ENCODE measurements at places on chromosomes 1 and 21.

DNA sequence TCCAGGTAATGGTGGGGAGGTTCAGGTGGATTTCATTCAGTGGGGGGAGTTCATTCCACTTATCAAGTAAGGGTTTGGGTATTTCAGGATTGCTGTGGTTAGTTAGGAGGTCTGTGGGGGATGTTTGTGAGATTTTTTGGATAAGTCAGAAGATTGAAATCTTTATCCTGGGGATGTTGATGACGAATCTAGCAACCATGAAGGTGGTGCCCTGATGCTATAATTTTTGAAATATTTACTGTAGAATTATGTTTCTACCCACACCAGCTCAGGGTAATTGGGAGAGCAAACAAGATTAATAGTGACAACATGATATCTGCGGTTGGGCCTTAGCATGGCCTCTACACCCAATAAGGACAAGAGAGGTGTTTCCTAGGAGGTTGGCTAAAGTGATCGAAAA, 28.3 kb downstream of the SUCO start:
- DNase-seq: no peak

DNA sequence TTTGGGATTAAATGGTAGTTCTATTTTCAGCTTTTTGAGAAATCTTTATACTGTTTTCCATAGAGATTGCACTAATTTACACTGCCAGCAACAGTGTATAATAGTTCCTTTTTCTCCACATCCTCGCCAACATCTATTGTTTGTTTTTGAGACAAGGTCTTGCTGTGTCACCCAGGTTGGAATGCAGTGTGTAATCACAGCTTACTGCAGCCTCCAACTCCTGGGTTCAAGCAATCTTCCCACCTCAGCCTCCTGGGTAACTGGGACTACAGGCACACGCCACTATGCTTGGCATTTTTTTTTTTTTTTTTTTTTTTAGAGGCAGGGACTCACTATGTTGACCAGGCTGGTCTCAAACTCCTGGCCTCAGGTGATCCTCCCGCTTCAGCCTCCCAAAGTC, 164.5 kb upstream of the CXADR start:
- DNase-seq: no peak

DNA sequence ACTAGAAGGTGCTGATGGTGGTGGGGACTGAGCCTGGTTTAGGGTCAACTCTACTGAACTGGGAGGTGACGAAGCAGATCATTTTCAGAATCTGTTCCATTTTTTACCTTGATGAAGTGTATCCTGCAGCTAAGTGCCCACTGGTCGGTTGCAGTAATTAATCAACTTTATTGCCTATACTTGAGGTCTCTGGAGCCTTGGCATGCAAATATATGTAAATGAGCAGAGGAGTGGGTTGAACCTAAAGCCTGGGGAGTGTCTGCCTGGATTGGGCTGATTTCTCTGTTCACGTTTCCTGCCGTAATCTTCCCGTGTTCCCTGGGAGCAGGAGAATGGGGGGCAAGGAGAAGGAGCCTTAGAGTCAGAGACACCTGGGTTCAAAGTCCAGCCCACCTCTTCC, 286.8 kb downstream of the PTPRU start:
- no peak for DNase-seq

GRCh38 chr1:197042676-197043341, 24.3 kb downstream of the F13B start:
- DNase-seq: no peak

- no peak for DNase-seq
These were observed 125.9 kb downstream of the MAST2 start for GRCh38 chr1:45929257-45929687.

DNA sequence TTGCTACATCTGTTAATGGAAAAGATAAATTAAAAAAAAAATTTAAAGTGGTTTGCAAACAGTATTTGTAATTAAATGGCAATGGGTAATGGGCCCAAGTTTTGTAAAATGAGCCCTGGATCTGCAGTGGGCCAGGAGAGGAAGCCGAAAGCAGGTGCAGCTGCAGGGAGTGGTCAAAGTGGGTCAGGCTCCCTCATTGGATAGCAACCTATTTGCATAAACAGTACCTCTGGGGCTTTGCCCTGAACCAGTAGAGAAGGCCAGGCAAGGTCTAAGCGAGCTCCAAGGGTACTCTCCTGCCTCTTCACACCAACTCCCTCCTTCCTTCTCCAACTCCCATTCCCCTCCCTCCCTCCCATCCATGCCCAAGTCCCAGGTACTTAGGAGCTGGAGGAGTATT, 138.9 kb downstream of the HMGB4 start:
- DNase-seq: no peak

DNA sequence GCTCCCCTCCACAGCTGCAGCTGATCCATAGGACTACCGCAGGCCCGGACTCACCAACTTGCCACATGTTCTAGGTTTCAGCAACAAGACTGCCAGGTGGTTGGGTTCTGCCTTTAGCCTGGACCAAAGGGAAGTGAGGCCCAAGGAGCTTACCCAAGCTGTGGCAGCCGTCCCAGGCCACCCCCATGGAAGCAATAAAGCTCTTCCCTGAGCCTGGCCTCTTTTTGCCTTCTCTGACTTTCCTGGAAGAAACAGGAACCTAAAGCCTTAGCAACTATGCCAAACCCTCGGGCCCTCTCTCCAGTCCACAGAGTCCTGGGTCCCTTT, 2.7 kb upstream of the ARTN start:
- DNase-seq: no peak

DNA sequence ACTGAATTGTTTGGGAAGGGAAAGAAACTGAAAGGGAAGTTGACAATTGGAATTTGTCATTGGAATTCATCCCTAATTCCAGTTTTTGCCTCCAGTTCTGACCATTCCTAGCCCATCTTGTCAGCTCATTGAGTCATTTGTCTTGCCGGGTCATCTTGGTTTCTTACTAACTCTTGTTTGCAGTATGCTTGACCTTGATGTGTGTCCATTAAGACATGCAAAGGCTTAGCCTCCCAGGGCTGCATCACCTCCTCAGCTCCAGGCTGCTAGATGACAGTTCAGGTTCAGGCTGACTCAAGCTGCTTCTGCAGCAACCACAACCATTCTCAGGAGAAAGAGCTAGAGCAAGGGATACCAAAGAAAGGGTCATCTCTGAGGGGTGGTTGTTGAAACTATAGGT, 151.3 kb upstream of the PTGFR start:
- no peak for DNase-seq

DNA sequence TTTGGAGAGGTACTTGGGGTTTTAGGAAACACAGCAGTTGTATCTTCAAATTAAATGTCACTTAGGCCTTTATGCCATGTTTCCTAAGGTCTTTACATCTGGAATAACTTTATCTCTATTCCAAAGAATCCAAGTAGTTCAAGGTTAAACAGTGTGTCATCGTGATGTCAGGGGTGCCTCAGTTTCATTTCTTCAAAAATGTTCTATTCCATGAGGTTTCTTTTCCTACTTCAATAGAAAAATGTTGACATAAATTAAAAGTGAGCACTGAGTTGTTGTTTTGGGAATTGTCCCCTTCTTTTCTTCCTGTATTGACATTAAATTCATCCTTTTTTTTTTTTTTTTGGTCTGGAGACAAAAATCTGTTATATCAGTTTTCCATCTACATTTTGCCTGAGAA, 160.6 kb upstream of the C21orf91 start:
- DNase-seq: no peak

DNA sequence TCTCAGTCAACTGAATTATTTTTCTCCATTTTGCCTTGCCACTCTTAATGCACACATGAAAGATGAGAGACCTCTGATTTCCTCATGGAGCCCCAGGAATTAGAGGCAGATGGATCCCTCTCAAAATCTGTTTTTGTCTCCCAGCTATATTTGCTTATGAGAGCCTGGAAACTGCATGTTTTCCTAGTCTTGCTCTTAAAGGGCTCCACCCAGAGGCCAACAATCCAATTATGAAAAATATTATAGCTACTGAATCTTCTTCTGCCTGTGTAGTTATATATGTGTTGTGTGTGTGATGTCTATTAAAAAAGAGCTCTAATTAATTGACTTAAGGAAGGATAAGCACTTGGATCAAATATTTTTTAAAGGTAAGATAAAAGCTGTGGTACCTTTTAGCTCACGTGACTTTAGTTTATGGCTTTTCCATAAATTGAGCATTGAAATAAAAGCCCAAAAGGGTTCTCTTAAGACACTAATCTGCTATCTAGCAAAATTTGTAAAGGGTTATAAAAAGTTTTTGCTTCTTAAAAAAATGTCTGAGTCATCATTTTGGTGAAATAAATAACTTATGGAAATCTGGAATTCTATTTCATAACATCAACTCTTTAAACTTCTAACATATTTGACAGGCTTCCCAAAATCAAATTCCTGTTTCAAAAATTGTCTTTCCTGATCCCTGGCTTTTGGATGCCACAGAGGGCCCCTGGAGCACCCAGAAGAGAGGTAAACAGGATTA, 31.2 kb upstream of the TSPEAR start:
- DNase-seq: no peak

GRCh38 chr1:151157067-151157531, 650 bp downstream of the TNFAIP8L2 start:
- DNase-seq: no peak

- no peak for DNase-seq
These were observed 372.6 kb downstream of the AGBL4 start for GRCh38 chr1:49651136-49651535.

DNA sequence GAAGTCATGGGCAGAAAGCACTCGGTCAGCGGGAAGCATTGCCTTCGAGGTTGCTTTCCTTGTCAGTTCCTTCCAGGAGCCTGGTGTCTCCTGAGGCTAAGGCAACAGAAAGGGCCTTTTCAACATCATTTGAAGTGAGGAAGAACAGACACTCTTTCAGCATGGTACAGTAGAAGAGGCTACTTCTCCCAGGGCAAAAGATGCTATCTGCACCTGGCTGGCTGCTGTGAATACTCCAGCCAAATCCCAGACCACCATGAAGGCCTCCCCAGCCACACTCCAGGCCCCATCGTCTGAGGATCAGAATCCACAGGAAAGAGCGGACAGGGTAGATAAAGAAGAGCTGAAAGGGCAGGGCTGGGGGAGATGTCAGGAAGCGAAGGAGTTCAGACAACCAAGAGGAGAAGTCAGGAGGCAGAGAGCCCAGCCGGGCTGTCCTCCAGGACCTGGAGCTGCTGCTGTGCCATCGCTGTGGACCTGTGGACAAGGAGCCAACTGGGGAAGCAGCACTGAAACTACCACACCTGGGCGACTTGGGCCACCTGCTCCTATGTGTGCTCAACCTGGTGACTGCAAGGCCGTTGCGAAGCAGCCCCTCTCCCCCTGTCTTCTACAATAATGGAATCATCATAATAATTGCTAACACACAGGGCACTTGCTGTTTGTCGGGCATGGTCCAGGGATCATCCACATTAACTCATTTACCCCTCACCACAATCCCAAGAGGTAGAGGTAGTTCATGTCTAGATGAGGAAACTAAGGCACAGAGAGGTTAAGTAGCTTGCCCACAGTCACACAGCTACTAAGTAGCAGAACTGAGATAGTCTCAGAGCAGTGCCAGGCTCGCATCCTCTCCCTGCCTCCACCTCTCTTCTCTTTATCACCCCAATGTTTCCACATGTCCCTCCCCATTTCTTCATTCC, 88.0 kb upstream of the ZBTB40 start:
- no peak for DNase-seq

- DNase-seq: no peak
These were observed 32.6 kb downstream of the PDPN start for GRCh38 chr1:13616234-13616633.

DNA sequence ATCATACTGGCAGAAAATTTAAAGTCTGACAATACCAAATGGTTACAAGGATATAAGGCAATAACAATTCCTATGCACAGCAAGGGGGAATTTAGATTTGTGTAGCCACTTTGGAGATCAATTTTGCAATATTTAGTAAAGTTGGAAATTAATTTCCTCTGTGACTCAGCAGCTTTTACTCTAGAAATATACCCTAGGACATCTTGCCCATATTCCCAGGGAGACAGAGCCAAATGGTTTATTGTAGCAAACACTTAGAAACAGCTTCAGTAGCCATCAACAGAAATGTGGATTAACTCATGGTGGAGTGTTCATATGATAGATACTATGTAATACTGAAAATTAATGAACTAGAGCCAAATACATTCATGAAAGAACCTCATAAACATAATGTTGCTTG, 104.6 kb downstream of the BACH1 start:
- no peak for DNase-seq

DNA sequence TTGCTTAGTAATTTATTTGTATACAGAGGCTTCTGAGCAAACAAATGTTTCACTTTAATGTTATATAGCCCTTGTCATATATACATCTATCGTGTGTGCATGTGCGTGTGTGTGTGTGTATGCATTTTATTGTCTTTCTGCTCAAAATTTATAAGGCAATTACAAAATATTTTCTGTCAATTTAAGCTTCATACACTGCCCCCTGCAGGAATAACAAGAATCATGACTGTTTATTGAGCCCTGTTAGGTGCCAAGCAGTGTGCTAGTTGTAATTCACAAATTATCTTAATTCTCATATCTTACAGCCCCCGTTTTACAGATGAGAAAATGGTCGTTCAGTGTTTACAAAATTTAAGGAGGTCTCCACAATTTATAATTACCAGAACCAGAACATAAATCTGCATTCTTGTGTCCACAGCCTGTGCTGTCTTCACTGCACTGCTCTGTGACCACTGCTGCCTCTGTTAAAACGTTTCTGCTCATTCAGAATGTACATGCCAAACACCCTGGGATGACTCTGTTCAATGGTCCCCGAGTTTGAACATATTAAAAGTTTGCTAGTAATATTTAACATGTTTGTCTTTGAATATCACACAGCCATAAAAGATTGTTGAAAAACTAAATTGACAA, 181.3 kb downstream of the ATP6V1G3 start:
- DNase-seq: no peak

DNA sequence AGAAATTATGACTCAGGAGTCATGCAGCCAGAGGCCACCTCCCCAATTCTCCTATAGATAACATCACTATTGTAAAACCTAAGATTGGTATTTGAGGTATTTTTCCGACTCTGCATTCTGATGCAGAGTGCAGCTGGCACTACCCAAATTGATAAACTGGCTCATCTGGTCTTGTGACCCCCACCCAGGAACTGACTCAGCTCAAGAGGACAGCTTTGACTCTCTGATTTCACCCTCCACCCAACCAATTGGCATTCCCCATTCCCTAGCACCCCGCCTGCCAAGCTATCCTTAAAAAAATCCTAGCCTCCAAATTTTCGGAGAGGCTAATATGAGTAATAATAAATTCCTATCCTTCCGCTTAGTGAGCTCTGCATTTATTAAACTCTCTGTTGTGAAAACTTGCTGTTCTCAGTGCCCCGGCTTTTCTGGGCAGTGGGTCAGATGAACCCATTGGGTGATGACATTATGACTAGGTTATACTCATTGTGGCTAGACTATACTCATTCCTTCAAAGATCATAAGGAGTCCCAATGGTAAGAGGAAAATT, 39.4 kb upstream of the EPS15 start:
- DNase-seq: no peak

- no peak for DNase-seq
These were observed 212.5 kb upstream of the MAP1LC3C start for GRCh38 chr1:242211254-242212022.

- no peak for DNase-seq
These were observed 208.4 kb upstream of the C1orf105 start for GRCh38 chr1:172212124-172212523.

- DNase-seq: no peak
These were observed 224.8 kb downstream of the NTNG1 start for GRCh38 chr1:107365527-107366240.

All from stimulated activated CD4-positive, alpha-beta T cell treated with anti-CD3 and anti-CD28 coated beads, TNF-alpha, amount 100 ng/mL, for 4 hours (primary cell).